ENCODE measurements at places on chromosomes 3 and 15.

DNA sequence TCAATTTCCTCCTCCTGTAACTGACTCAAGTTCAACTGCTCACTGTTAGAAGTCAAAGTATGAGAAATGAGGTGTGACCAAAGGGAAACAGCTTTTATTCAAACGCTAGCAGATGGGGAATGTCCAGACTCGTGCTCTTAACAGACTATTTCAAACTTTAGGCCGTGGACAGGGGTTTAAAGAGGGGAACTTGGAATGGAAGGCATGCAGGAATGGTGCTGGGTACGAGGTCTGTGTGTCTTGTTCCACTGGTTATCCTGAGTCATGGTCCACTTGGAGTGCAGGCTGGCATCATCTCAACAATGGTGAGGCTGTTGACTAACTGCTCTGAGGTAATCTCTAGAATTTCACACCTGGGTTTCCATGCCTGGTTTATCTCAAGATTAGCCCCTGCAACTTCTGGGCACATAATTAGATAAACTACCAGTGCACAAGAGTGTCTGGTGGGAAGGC, 22.9 kb upstream of the DNAAF4 start:
- no peak for DNase-seq

- DNase-seq = no peak
Measured at GRCh38 chr15:75112278-75112847, 89.0 kb downstream of the PPCDC start.

DNA sequence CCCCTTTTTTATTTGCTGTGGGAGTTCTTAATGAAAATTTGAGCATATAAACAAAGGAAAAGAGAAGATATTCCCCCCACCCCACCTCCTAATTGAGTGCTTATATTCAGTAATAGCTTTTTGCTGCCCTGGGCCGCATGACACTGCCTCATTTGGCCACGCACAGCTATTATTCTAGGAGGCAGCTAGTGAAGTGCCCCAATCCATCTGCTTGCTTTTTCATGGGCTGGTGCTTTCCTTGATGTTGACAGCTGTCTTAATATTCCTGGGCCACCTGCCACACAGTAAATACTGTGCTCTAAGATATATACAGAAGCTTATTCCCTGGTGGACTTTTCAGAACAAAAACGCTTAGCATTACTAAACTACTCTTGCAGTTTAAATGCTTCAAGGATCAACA, 3.8 kb upstream of the CRYBG3 start:
- no peak for DNase-seq

DNA sequence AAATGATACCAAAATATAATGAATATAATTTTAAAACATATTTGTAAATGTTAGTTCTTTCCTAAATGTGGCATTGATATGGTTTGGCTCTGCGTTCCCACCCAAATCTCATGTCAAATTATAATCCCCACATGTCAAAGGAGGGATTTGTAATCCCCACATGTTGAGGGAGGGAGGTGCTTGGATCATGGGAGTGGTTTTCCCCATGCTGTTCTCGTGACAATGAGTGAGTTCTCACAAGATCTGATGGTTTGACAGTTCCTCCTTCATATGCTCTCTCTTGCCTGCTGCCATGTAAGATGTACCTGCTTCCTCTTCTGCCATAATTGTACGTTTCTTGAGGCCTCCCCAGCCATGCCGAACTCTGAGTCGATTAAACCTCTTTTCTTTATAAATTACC, 12.0 kb downstream of the CGGBP1 start:
- no peak for DNase-seq

DNA sequence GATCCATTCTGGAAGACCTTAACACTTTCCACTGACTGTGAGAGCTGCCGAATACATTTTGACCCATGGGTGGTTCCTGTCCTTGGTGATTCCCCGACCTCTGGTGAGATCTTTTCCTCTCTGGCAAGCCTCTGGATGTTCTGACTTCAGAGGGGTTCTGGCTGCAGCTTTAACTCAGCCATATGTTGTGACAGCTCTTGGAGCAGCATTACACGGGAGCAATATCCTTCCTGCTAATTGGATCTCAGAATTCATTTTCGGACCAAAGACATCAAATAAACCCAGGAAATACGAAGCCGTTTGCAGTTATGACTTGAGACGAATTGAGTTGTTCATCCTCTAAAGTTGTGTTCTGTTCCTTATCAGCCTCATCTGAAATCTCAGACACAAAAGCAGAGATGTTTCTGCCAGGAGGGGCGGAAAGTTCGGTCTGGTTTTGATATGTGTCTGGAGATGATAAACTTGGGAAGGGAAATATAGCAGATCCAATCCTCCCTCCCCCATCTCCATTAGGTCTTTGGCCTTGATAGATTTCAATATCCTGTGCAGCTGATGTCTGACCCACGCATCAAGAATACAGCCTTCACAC, 10.0 kb downstream of the TMEM158 start:
- DNase-seq = no peak

- no peak for DNase-seq
Measured at GRCh38 chr3:69763458-69763857, 24.2 kb downstream of the MITF start.

GRCh38 chr15:73691396-73691795, 7.2 kb downstream of the CD276 start:
- no peak for DNase-seq

DNA sequence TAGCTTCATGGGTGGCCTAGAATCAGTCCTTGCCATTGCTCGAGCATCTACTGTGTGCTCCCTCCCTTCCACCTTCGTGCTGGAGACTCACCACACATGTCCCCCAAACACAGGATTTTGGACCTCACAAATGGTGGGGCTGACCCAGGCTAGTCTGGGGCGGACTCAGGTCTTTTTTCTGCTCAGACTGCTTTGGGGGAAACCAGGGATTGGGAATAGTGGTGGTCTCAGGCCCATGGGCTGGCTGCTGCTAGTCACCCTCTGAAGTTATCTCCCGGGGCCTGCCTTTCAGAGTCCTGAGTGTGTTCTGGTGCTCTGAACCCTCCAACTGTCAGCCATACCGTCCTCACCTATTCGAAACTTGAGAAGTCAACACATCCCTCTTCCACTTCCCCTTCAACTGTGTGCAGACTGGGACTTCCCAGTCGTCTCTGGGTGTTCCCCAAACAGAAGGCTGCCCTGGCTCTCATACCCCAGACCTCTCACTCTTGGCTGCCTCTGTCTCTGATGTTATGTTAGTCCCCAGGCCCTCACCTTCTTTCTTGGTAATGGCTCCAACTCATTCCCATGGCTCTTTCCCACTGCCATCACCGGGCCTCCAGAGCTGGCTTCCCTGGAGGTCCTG, 46.0 kb downstream of the PPCDC start:
- no peak for DNase-seq

DNA sequence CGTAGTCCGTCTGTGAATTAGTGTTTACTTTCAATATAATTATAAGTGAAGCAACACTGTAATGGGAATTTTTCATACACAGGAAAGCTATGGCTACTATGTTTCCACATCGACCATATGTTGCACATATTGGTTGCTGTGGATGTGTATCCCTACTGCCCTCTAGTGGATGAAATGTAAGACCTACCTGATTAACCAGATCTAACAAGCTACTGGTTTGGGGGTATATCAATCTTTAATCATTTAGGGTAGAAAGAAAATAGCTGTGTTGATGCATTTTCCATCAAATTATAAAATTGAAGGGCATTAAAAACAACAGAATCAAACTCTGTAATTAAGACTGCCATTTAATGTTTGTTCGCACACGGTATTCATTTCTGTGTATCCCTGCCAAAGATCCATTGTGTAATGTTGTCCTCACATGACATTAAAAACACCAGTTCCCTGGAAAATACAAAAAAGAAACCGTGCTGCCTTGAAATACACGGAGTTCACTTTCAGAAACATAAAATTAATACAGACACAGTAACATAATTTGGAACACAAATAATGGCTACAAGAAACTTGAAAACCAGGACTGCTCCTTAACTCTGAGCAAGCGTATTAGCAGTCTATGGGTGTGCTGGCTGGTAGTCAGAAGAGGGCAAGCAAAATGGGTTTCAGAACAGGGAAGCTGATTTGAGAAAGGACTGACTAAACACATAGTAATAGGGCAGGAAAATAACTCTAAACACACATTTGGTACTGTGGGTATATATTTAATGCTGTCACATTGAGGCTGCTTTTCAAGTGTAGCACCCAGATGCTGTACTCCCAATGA, 125.1 kb downstream of the TIGIT start:
- DNase-seq = no peak

DNA sequence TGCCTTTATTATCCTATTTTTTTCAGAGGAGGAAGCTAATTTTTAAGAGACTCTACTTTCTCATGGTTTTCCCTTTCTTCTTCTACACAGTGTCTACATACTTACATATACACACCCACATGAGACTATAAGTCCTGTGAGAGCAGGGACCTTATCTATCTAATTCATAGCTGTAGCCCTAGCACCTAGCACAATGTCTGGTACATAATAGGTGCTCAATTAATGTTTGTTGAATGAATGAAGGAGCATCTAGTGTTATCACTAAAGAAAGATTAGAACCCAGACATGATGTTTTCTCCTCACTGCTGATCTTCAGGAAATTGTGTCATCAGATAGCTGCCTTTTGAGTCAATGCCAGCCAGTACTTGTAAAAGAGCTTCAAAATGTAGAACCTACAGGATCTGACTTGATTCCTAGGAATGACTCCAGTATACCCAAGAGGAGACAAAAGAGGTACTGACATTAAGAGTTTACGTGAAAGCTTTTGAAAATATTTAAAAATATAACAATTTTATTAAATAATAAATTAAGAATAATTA, 2.5 kb downstream of the SCG5 start:
- DNase-seq = no peak

GRCh38 chr15:45389351-45389750, 11.0 kb upstream of the GATM start:
- DNase-seq = no peak

DNA sequence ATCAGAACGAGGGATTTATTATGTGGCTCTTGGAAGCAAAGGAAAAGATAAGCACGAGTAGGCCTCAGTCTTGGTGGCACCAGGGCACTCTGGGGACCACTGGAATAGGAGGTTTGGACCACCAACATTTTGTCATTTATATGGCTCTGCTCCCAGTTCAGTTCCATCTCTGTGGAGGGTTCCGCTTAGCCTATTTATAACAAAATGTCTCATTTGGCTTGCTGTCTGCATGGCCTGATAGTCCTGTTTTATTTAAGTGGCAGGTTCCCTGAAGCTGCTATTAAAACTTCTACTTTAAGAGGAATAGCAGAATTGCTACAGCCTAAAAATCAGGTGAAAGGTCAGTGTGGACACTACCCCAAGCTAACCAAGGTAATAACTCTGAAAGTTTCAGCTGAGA, 27.2 kb downstream of the MAP2K5 start:
- no peak for DNase-seq

- DNase-seq = no peak
Measured at GRCh38 chr3:124113485-124113884, 121.6 kb upstream of the ROPN1 start.

DNA sequence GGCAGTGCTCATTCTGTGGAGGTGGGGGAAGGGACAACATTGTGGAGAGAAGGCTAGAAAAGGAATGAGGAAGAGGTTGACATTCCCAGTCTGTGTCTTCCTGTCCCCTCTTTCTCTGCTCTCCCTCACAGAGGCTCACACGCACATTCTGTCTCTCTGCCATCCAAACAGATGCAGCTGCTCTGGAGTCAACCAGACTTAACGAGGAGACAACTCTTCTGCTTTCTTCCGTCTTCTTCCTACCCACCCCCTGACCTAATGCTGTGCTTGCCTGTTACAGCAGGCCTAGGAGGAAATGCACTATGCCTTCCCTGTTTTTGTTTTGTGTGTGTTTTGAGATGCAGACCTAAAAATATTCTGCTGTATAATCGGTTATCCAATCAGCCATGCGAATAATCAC, 121.9 kb downstream of the CACNA1D start:
- DNase-seq = no peak

GRCh38 chr3:125349556-125350165, 25.5 kb downstream of the ZNF148 start:
- DNase-seq = no peak

- no peak for DNase-seq
Measured at GRCh38 chr3:111885578-111885977, 26.5 kb downstream of the PHLDB2 start.

GRCh38 chr3:56836276-56837163, 34.8 kb upstream of the ARHGEF3 start:
- no peak for DNase-seq

DNA sequence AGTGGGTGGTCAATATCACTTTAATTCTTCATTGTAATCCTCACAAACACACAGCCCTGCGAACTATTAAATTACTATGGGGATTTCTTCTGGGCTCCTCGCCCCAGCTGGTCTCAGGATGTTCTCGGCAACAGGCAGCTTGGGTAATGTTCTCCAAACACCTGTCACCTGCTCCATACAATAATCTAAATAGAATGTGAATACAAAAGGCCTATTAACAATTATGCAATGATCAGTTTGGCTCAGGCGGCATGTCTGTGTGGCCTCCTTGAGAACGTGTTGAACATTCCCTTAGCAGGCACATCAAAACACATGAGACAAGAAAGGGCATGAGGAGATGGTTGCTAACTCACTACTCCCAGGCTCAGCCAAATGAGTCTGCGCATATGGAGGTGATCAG, 158.6 kb upstream of the KBTBD8 start:
- DNase-seq = no peak

GRCh38 chr3:171468296-171468906, 8.2 kb upstream of the TNIK start:
- no peak for DNase-seq

DNA sequence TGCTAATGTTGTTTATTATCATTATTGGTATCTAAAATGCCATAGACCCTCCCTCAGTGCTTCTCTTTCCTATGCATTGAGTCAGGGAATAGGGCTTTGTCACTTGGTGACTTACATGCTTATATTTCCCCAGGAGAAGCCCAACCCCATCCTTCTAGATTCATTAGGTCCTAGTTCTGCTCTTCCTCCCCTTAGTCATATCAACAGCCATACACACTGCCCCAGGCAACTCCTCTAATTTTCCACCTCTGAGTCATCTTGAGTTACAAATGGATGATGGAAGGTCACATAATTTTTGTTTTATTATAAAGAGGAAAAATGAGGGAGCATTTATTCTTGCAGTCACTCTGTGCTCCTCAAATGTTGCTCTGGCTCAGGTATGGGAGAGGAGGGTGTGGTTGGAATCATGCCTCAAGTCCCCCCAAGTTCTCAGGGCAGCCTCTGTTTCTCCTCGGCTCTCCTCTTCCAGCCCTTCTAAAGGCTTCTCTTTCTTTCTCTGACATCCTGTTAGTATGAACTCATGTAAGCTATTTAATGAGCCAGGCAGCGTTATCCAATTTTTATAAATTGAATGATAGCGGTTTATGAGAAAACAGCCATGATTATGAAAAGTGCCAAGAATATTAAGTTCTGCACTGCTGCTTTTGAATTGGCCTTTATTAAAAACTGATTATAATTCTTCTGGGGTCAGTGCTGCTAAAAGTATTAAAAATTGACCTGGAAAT, 45.6 kb upstream of the FSTL1 start:
- no peak for DNase-seq

- no peak for DNase-seq
Measured at GRCh38 chr15:22956978-22957260, 23.2 kb downstream of the CYFIP1 start.

GRCh38 chr15:69410248-69410874, 3.8 kb upstream of the KIF23 start:
- no peak for DNase-seq
